Cortex of kidney (tissue), 1 donor: ENCODE measurements at places on chromosomes 7 and 10.

GRCh38 chr7:97024209-97025129, at the start of gene DLX5:
TSS of gene DLX5 (minus strand) at chr7:97024831. CDS start at chr7:97024623, 208 bp downstream.
- DNase-seq: no peak

GRCh38 chr7:34622182-34622581, 35.8 kb upstream of the NPSR1 start:
- DNase-seq: no peak

DNA sequence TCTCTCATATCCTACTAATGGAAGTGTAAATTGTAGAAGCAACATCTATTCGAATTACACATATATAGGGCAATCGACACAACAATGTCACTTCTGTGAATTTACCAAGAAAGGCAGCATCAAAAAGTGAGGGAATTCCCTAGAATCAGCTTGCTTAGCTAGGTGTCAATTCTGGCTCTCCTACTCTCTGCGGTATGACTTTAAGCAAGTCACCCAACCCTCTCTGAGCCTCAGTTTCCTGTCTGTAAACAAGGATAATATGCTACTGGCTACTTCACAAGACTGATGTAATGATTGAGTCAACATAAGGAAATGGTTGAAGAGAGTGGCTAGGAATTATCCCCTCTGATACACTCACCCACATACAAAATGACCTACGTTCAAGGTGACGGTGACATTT, 19.4 kb downstream of the CCDC6 start:
- DNase-seq: no peak

DNA sequence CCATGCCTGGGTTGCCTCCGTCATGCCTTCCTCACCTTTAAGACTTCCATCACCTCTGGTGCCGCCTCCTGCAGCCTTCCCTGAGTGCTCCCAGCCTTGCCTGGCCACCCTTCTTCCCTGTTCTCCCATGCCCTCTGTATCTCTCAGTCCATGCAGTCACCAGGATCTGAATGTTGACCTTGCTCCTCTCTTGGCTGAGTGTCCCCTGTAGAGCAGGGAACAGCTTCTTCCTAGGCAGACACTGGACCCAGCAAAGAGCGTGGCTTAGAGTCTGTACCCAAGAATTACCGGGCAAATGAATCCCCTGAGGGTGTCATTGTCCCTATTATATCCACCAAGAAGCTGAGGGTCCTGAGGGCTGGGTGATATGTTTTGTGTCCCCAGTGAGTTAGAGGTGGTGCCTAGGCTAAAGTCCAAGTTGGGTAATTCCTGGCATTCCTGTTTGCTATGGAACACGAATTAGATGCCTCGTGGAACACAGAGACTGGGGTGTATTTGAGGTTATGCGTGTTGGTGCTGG, 505.6 kb downstream of the RPS24 start:
- no peak for DNase-seq

- DNase-seq: no peak
These were observed 20.2 kb downstream of the HPS6 start for GRCh38 chr10:102085336-102085735.

- no peak for DNase-seq
These were observed 29.4 kb downstream of the TAS2R41 start for GRCh38 chr7:143507094-143507518.

DNA sequence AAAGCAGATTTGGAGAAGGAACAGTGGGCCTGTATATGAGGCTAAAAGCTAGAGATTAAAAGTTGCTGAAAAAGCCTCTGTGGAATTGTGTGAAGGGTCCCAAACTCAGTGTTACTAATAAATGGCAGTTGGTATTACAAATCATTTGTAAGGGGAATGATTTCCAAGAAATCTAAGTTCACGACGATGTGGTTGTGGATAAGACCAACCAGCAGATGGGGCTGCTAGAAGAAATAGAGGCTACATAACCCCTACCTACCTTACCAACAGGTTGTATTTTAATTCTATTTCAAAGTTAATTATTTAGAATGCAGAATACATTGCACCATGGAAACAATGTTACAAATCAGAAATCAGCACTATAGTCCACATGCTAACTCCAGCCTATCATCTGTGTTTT, 377.1 kb downstream of the HPSE2 start:
- no peak for DNase-seq

DNA sequence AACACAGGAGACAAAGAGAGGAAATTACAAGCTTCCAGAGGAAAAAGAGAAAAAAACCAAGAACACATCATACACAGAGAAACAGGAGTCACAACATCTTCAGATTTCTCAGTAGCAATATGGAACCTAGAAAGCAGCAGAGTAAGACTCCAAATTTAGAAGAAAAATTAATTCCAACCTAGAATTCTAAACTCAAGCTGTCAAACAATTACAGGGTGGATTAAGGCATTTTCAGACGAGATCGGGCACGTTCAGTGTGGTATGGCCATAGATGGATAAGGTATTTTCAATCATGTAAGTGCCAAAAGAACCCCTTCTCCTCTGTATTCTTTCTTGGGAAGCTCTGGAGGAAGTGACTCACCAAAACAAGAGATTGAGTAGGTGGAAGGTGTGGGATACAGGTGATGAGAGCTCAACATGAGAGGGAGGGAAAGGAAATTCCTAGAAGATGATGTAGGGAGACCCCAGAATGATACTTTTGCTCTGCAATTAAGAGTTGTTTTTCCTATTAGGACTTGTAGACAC, 51.6 kb downstream of the FAM204A start:
- DNase-seq: no peak

DNA sequence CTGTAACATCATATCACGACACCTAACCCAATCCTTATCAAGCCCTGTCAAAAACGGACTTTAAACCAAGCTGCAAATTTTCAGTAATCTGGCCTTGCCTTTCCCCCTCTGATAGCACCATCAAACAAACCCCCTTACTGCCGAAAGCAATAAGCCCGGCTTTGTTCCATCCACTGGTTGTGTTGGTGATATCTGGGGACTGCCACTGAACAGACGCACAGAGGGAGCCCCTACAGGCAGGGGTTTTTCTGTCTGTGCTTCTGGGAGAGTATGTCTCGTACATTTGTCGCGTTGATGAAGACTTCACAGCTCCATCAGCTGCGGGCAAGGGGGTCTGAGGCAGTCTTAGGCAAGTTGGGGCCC, 550 bp upstream of the PLAU start:
- no peak for DNase-seq

- no peak for DNase-seq
These were observed 694.1 kb downstream of the ANKRD7 start for GRCh38 chr7:118918556-118918955.

GRCh38 chr7:12581897-12582296, 11.4 kb downstream of the SCIN start:
- DNase-seq: no peak

DNA sequence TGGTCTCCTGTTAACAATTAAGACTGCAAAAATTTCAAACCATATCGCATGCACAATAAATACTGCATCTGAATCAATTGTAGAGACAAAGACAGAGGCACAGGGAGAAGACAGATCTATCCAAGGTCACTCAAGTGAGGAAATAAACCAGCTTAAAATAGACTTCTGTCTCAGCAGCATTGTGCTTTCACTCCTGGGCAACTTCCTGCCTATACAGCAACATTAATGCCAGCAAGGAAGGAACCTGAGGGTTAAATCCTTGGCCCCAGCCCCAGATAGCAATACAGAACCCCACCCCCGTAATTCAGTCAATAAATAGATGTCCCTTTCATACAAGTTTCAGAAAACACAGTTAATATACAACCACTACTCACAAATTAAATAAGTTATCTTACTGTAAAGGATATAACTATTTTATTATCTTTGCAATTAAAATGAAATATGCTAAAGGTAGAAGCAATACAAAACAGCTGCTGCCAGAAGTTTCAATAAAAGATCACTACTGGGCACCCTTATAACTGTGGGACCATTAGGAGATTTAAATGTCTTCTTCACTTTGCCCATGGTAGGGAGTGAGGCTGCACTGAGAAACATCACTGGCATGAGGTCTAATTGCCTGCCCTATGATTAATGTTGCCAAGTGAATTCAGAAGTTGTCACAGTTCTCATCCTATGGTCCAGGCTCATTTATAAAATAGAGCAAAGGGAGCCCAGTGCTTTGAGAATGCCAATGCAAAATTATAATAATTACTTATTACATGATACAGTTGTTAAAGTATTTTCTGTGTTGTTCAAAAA, 49.4 kb downstream of the CAV1 start:
- no peak for DNase-seq

DNA sequence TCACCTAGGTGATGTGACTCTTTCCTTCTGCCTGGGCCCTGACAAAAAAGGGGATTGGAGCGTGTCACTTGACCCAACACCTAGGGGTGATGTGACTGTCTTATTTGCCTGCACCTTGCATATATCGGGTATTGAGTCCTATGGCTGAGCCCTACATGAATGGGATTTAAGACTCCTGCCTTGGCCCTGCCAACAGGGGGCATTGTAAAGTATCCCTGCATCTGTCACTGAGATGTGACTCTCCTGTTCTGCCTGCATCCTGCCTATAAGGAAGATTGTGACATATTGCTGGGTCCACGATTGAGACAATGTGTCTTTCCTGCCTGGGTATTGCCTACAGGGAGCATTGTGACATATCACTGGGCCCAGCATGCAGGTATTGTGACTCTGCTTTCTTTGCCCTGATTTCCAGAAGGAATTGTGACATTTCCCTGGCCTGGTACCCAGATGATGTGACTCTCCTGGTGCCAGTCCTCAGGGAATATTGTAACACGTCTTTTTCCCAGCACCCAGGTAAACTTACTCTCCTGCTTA, 14.2 kb upstream of the ZNF107 start:
- DNase-seq: no peak
